ENCODE measurements at places on chromosomes 7 and 10. TPM values are rescaled to one million over a fixed set of nuclear protein-coding genes. Genes with fewer than 3 reads are reported as not detected.

DNA sequence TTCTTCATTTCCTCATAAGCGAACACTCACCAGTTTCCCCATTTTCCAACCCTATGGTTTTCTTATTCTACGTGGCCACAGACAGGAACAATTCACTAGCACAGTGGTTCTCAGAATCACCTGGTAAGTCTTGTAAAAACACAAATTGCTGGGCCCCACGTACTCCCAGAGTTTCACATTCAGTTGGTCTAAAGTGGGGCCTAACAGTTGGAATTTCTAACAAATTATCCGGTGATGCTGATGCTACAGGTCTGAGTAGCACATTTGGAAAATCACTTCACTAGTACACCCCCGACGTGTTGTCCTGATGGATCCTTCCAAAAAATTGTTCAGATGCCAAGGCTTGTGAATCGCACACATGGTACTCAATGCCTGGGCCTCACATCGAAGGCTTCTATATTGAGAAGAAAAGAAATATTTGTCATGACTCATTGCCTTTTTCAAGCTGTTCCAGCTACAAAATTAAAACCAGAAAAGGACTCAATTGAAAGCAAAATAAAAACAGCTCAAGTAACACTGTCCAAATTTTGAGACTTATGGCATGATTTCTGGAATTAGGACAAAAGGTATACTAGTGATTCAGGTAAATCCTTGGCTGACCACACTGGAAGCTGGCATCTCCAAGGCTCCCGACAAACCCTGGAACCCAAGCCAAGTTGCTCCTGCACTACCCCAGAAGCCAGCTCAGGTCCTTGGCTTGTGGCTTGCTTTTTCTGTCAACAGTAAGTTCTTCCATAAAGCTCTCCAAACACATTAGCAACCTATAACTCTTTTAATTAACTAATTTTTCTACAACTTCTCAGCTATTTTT lies 12.9 kb upstream of the VIM start:
- no peak for DNase-seq

- DNase-seq = no peak
Observed at GRCh38 chr10:112967200-112967599, 17.2 kb downstream of the TCF7L2 start.

- no peak for DNase-seq
Observed at GRCh38 chr7:2151801-2152612, 80.7 kb downstream of the MAD1L1 start.

DNA sequence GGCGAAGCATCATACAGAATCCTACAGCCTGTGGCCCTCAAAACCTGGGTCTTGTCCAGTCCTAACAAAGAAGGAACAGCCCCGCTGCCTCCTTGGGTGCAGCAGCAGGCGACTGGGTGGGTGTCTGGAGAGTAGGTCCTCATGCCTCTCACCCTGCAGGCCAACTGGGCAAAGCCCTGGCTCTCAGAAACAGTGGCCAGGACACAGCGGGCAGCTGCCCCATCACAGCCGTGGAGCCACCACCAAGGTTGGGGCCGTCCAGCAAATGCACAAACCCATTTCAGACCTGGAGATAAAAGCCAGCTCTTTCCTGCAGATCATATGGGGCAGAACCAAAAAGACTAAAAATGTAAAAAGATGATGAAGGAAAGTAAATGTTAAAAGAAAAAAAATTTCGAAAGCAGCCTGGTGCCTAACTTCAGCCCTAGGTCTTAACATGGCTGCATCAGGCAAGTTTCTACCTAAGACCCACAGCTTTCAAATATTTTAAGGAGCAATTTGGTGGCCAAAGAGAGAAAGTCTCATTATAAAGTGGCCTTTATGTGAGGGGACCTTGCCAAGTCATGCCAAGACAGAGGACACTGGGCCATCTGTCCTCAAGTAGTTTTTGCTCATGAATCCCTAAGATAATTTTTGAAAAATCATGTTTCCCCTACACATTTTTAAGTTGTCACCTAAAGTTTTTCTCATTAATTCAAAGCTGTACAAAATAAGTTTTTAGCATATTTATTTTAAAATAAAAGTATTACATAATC lies 142.1 kb downstream of the PAXIP1 start:
- DNase-seq = no peak

DNA sequence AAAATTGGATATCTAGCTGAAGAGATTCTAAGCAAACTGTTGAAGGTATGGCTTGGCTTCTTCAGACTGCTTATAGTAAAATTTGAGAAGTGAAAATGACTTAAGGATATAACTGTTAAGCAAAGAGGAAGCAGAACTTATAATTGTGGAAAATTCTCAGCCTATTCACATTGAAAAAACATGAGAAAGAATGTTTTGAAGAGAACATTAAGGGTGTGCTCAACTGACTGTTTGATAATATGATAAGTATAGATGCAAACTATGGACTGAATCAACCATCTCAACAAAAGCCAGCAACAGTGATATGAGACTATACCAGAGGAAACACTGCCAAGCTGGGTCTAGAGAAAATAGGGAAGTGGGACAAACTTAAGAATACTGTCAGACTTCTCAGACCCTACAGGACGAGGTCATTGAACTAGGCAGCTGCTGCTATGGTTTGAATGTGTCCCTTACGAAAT lies 133.1 kb upstream of the PPP1R3A start:
- no peak for DNase-seq

- no peak for DNase-seq
Observed at GRCh38 chr7:21108182-21108581, 319.7 kb upstream of the SP4 start.

DNA sequence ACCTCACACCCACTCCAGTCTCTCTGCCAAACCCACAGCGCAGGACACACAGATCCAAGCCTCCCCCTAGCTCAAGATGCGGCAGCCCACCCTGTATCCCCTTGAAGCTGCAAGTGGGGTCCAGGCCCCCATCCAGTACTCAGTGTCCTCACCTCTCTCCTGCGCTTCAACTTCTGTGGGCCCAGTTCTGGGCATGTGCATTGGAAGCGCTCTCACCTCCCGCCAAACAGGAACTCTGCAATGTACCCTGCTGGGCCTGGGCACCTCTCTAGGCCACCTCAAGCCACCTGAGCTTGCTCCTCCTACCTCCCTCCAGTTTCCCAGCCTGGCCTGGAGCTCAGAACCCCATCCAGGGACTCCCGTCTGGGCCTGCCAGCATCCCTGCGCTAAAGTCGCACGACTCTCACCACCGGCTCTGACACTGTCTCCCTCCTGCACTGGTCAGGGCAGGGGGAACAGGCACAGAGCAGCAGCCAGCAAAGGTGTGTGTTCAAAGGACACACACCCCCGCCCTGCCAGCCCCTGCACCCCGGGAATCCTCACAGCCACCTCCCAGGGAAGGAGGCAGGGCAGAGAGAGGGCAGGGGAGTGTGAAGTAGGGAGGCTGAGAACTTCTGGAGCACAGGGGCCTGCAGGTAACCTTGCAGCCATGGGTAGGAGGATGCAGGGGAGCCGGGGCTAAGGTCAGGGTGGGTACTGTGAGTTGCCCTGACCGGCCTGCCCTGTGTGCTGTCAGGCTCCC lies 51.7 kb upstream of the MSMB start:
- no peak for DNase-seq

DNA sequence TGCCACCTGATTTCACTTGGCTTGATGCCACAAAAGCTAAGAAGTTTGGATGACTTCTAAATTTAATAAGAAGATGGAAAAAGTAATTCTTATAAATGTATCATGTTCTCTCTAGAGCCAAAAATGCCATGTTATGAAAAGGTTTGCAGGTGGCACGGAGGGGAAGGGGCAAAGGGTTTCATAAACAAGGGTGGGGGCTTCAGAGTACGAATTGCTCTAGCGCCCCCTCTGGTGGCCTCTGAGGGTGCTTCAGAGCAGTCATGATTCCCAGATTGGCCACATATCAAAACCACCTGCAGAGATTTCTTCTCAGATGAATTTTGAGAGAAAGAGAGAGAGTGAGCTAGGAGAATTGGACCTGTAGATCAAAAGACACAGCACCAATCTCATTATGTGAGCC lies 208.6 kb upstream of the YAE1 start:
- DNase-seq = no peak

- peak; percentile 15 for DNase-seq
Observed at GRCh38 chr7:38222481-38223096, 44.5 kb downstream of the STARD3NL start.

DNA sequence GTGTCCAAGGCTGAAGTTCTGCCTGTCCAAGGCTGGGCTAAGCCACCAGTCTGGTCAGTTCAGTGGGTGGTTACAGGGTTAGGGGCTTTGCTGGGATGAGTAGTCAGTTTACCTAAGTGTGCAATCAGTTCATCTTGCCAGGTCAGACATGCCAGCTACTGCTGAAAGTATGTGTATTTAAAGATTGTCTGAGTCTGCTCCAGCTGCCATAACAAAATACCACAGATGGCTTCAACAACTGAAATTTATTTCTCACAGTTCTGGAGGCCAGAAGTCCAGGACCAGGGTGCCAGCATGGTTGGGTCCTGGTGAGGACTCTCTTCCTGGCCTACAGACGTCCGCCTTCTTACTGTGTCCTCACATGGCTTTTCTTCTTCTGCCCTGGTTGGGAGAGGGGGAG lies 52.4 kb upstream of the TNS3 start:
- no peak for DNase-seq

GRCh38 chr7:150524018-150524417 lies 9.3 kb downstream of the GIMAP7 start:
- DNase-seq = no peak

DNA sequence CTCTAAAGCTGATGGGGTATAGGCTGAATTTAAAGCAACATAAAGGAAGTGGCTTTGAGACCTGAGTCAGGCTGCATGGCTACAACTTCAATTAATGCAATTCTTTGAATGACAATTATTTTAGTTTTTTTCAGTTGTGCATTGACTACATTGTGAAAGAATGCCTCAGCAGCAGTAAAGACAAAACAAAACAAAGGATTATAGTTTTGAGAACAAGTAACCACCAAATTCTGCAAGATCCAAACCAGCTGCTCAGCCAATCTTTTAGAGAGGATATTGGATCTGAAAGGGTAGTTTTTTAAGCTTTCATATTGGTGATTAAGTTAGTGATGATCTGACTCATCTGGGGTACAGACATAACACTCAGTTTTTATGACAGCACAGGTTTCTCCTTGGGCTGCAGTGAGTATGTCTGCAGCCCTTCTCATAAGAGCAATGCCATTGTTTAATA lies 40.6 kb upstream of the ABCA13 start:
- no peak for DNase-seq

- DNase-seq = no peak
Observed at GRCh38 chr10:68813559-68813958, 13.8 kb upstream of the STOX1 start.

DNA sequence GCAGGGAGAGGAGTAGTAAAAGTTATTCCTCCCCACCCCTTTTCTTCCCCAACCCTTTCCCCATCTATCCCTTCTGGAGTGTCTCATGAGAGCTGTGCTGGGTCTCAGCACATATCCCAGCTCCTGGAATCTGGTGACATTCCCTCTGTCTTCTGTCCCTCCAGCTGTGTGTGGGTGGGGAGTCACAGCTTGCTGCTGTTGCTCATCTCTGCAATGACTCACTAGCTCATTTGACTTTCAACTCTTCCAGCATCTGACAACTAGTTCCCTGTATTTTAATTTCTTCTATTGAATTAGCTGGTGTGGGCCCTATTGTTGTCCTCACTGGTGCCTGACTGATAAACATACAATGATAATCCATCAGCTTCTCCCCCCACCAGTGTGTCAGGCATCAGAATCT lies 198.9 kb upstream of the AUTS2 start:
- DNase-seq = no peak

GRCh38 chr7:19269301-19269700 lies 124.1 kb upstream of the FERD3L start:
- DNase-seq = no peak

GRCh38 chr10:45034301-45034700 lies 33.6 kb downstream of the ZNF22 start:
- no peak for DNase-seq

GRCh38 chr7:28573059-28573553 lies 160.8 kb downstream of the CREB5 start:
- no peak for DNase-seq

- no peak for DNase-seq
Observed at GRCh38 chr10:60140651-60141632, 234.6 kb upstream of the CCDC6 start.

- DNase-seq = no peak
Observed at GRCh38 chr10:46226900-46227558, 59.8 kb upstream of the ANTXRL start.

DNA sequence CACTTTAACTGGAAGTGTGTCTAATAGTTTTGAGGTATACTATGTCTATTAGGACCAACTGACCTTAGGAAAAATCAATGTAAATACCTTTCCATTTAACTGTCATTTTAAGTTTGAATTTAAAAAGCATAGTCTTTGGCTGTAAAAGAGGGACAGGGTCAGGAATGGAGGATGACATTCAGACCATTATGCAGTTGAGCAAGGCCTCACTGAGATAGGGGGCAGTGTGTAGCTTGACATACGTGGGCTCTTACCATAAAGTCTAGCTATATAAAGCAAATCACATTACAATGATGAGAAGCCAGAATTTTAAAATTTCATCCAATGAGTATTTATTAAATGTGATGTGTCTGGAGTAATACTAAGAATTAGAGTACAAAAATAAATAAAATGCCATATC lies 17.9 kb downstream of the PALS2 start:
- no peak for DNase-seq

- DNase-seq = peak; percentile 29
Observed at GRCh38 chr7:30348083-30348560, 63.7 kb downstream of the ZNRF2 start.

DNA sequence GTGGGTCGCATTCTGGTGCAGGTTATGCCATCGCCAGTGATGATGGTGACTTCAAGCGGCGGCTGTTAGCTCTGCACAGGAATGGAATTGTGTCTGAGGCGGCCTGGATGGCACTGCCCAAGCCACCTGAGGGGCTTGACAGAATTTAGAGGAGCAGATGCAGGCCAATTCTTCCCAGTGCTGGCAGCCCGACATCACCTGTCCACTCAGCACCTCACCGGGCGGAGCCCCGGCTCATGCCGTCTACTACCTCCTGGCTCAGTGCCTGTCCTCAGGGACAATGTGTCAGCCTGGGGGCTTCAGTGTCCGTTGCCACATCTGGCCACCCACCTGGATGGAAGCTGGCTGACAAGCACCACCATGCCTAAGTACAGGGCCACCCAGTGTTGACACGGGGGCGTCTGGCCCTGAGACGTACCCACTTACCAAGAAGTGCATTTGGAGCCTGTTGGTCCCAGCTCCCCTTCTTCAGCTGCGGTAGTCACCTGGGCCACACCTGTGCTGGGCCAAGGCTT lies 420.5 kb upstream of the MKI67 start:
- no peak for DNase-seq

CTAGE4 gene
- total RNA-seq = 0.07 TPM

MSRB2 gene
- 9.0 TPM for total RNA-seq

DYDC2 gene
- not detected for total RNA-seq

PRSS37 gene
- total RNA-seq = not detected

TSPAN12 gene
- 34.0 TPM for total RNA-seq

SEC61G gene
- 212 TPM for total RNA-seq

VWA2 gene
- total RNA-seq = not detected

UNC5B gene
- total RNA-seq = 8.0 TPM

PRSS1 gene
- total RNA-seq = not detected

CACNB2 gene
- not detected for total RNA-seq

KDM7A gene
- total RNA-seq = 5.3 TPM

CTAGE15 gene
- total RNA-seq = 0.13 TPM

TAS2R41 gene
- total RNA-seq = not detected

Measured in pulmonary artery endothelial cell (primary cell).